GM12892 (cell line): ENCODE measurements at places on chromosomes 7 and 10.
A peak's percentile ranks its signal among the peaks of the same experiment; 100 is the strongest.

DNA sequence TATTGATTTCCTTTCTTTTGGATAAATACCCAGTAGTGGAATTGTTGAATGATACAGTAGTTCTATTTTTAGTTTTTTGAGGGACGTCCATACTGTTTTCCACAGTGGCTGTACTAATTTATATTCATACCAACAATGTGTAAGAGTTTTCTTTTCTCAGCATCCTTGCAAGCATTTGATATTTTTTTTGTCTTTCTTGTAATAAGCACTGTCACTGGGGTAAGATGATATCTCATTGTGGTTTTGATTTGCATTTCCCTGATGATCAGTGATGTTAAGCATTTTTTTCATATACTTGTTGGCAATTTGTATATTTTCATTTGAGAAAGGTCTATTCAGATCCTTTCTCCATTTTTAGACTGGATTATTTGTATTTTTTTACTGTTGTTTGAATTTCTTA lies 308.7 kb downstream of the PTEN start:
- DNase-seq, result no peak

GRCh38 chr10:69088801-69089501 lies 1.0 kb downstream of the SRGN start:
- DNase-seq, result no peak

- DNase-seq, result peak; percentile 67
Observed at GRCh38 chr7:4713183-4713784, 31.2 kb downstream of the FOXK1 start.

DNA sequence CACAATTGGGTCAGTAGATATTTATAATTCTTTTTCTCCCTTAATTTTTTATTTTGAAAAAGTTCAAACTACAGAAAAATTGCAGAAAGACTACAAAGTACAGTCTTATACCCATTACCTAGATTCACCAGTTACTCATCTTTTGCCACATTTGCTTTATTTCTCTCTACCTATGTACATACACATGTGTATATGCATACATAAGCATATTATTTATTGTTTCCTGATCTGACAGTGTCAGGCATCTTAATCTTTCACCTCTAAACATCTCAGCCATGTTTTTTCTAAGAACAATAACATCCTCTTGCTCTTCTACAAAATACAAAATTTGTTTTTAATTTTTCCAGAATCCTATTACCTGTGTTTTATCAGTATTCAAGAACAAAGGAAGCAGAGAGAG lies 68.4 kb upstream of the OIT3 start:
- no peak for DNase-seq

DNA sequence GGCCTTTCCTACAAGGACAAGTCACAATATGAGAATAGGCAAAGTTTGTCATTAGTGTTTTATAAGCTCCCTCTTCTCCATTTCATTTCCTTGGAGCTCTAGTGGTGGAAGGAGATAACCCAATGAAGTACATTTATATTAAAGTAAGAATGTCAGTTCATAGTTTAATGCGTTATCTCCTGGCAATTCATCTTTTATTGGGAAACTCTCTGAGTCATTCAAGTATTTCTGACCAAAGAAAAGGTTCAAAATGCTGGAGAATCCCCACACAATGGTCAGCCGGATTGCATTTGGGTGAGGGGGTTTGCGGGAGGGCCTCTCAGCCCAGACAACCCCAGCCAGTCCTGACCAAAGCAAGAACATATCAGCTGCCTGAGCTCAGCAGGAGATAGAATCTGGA lies 321.5 kb upstream of the NRP1 start:
- DNase-seq, result no peak

GRCh38 chr10:103096130-103096529 lies 96.9 kb downstream of the NT5C2 start:
- DNase-seq, result no peak

DNA sequence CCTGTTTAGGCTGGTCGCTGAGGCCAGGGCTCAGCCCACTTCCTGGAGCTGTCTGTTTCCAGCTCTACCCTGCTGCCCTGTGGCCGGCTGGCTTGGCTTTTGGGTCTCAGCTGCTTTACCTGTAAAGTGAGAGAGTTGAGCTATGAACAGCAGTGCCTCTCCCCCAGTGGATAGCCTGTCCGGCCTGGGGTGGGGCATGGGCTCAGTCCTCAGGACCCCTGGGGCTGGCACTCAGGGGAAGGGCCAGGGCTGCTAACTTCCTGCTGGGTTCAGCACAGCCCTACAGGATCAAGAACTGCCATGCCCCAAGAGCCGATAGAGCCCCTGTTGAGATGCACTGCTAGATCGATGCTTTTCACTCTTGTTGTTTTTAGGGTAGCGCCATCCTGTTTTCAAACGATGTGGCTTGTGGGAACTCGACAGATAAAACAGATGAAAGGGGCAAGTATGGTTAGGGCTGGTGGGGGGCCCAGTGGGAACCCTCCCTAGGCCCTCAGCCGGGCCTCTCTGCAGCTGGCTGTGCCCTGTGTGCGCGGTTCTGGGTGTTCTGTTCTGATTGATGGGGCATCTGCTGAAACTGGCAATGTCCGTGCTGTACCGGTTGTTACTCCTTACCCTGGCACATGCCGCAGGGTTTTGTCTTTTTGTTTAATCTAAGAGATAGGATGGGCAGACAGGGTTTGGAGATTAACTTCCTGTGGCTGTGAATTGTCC lies 10.0 kb upstream of the SFRP5 start:
- DNase-seq, result no peak

DNA sequence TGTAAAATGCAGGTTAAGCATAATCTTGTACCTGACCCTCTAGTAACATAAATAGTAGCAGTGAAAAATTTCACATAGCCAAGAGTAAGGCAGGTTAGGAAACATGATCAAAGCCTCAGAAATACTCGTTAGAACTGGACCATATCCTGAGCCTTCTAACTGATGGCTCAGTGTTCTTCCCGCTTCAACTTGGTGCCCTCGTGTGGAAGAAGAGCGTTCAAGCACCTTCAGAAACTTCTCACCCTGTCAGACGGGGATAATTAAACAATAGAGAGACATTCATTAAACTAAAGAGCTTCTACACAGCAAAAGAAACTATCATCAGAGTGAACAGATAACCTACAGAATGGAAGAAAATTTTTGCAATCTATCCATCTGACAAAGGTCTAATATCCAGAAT lies 124.5 kb downstream of the MYOF start:
- DNase-seq, result no peak

DNA sequence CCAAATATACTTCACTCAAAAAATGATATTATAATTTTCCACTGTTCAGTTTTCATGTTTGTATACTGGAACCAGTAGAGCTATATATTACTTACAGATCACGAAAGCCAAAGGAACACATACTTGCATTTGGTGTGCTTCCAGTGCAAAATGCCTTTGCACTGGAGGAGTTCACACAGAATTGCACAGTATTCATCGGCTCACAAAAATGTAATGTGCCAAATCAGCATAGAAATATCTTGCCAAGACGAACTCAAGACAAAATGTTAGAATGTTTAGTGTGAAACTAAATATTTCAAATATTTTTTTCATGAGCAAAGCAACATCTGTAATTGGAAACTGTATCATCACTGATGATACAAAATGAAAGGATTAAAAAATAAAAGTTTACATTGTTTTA lies 646.2 kb upstream of the SEMA3D start:
- DNase-seq, result no peak

GRCh38 chr7:77393261-77393660 lies 22.9 kb downstream of the GSAP start:
- DNase-seq, result peak; percentile 31

DNA sequence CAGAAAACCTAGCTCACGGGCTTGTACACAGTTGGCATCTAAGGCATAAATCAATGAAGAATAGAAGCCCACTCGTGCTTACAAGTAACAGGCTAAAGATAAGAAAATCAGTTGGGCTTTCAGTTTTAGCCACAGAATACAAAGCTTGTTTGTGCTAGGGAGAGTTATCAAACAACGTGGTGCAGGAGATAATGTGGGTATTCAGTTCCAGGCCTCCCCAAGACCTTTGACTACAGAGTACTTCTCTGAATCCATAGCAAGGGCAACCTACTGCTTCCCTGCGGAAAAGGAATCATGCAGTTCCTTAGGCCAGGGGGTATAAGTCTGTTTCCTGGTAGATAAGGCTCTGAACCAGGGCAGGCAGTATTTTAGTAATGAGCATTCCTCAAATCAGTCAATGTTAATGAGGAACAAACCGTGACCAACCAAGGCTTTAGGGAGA lies 219.5 kb upstream of the CSTF2T start:
- no peak for DNase-seq

- DNase-seq, result no peak
Observed at GRCh38 chr10:8193546-8193945, 139.1 kb downstream of the GATA3 start.

- no peak for DNase-seq
Observed at GRCh38 chr10:126122881-126123280, 226.5 kb downstream of the FANK1 start.

GRCh38 chr10:73480158-73480557 lies 15.7 kb downstream of the PPP3CB start:
- no peak for DNase-seq

GRCh38 chr10:128077155-128077875 lies 48.9 kb downstream of the MKI67 start:
- no peak for DNase-seq

DNA sequence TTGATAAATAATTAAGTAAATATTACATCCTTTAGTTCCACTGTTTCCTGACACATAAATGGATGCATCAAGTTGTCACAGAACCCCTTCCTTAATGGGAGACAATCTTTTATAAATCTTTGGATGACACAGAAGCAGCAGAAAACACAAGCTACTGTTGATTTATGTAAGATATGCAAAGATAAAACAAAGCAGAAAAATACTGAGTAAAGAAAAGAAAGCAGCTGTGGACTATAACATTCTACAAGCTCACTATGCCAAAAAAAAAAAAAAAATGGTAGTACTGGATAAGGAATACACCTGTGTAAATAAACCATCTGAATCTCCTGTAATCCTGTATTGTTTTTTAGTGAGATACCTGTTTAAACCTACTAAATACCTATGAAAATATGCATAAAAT lies 92.0 kb upstream of the FAM180A start:
- DNase-seq, result no peak

- no peak for DNase-seq
Observed at GRCh38 chr7:43137811-43138210, 25.4 kb downstream of the HECW1 start.

GRCh38 chr10:96218826-96219225 lies 52.5 kb downstream of the BLNK start:
- DNase-seq, result no peak

- DNase-seq, result no peak
Observed at GRCh38 chr10:5589661-5590511, 65.1 kb downstream of the CALML3 start.

GRCh38 chr10:16945593-16945992 lies 128.4 kb upstream of the RSU1 start:
- no peak for DNase-seq

GRCh38 chr7:69735582-69735981 lies 137.3 kb downstream of the AUTS2 start:
- DNase-seq, result no peak

DNA sequence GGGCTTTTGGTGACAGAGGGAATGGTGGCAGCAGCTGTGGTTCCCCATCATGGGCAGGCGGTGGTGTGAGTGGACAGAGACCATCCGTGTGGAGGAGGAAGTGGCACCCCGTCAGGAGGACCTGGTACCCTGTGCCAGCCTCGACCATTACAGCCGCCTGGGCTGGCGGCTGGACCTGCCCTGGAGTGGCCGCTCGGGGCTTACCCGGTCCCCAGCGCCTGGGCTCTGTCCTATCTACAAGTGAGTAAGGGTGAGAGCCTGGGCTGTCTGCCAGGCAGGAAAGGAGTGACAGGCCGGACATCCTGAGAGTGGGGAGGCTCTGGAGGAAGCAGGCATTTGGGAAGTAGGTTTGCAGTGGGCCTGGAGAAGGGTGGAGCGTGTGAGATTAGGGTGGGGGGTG lies 2.9 kb upstream of the ZNF467 start:
- no peak for DNase-seq

GRCh38 chr10:14009371-14010100 lies 321.2 kb downstream of the FRMD4A start:
- DNase-seq, result no peak
